ENCODE measurements at places on chromosomes 6 and 20. TPM values are rescaled to one million over a fixed set of nuclear protein-coding genes. Genes with fewer than 3 reads are reported as not detected.

The DPPA5 gene
- total RNA-seq, result not detected

The COL10A1 gene
- total RNA-seq, result not detected

The PPP1R11 gene
- total RNA-seq, result 43.0 TPM

The NKAPL gene
- total RNA-seq, result 0.29 TPM

The CLIC5 gene
- 2.5 TPM for total RNA-seq

The MUCL3 gene
- total RNA-seq, result not detected

DNA sequence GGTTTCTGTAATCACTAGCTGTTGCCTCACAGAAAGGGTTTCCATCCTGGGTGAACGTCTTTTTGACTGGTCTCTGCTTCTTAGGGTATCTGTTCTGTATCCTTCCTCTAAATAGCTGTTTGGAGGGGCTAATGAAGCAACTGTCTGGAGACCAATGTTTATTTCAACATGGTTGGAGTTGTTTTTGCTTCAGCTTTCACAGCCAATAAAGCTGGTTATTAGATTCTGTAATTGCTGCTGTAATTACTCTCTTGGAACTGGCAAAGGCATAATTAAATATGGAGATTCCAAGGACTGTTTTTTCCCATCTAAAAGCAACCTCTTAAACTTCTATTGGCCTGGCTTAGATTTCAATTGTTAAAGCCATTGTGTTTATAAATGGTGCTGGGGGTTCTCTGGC lies 31.9 kb downstream of the CHMP4B start:
- no peak for DNase-seq

DNA sequence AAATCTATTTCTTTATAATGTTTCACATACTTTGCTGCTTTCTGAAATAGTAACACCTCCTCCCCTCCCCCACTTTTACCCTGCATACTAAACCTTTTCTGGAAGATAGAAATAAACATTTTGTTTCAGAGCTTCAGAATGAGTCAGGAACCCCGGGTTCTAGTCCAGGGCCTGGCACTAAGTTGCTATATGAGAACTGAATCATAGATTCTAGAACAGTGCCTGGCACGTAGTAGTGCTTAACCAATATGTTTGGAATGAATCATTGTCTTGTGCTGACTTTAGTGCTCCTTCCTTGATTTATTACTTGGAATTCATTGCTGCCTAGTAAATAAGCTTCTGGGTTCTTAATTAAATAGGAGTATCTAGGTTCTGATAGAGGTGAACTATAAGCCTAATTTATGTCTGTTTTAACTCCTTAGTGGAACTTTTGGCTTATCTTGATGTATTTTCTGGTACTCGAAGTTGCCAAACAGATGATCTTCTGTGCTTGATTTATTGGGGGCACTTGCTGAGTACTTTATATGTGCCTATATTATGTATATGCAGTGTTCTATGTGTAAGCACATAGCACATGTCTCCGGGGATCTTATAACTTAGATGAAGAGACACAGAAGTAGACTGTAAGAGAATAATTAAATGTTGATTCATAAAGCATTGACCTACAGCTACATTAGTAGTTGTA lies 18.6 kb downstream of the TAB2 start:
- no peak for DNase-seq

DNA sequence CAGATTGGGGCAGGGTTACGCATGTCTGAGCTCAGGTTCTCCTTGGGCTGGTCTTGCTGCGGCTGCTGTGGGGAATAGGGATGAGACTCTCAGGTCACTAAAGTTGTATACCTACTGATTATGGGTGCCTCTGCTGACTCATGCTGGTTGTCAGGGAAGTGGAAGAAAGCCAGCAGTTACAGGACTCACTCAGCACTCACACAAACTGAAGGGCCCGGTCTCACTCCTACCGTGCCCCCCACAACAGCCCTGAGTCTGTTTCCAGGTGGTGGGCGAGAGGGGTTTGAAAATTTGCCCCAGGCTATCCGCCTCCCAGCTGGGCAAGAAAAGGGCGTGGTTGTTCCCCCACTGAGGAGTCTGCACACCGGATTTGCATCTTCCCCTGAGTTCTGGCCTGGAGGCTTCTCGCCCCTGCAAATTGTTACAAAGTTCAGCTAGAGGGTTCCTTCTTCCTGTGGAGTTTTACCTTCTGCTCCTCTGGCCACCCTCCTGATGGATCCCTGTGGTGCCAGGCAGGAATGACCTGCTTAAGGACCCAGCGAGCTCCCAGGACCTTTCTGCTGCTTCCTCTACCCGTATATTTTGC lies 659.2 kb downstream of the HDGFL1 start:
- DNase-seq, result no peak

- DNase-seq, result no peak
Measured at GRCh38 chr20:540391-541201, 3.0 kb downstream of the CSNK2A1 start.

- no peak for DNase-seq
Measured at GRCh38 chr20:60787276-60787675, 464.8 kb upstream of the CDH4 start.

DNA sequence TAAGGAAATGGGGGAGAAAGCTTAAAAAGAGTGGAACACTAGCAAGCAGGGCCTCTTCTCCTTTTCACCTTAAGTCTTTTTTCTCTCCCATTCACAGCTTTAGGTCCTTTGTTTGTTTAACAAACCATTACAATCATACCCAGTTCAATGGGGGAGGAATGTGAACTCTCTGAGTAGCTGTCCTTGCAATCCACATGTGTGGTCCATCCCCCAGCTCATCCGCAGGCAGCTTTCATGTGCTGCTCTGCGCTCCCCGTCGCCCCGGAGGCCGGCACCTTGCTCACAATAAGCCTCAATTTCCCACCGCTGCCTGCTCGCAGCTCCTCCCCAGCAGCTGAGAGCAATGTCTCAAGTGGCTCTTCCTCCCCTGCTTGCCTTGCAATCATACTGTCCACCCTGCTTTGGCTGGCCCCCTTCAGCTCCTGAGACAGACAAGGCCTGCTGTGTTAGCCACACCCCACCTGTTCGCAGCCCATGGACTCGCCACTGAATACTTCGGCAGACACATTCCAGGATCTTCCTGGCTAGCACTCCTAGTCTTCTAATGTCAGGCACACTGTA lies 49.1 kb downstream of the PLAGL1 start:
- DNase-seq, result no peak

- no peak for DNase-seq
Measured at GRCh38 chr6:130115036-130115435, 96.7 kb downstream of the L3MBTL3 start.

GRCh38 chr6:111718990-111719389 lies 113.3 kb upstream of the TRAF3IP2 start:
- DNase-seq, result no peak

- no peak for DNase-seq
Measured at GRCh38 chr6:136639702-136640101, 89.5 kb upstream of the MAP7 start.

- DNase-seq, result no peak
Measured at GRCh38 chr6:151111670-151112069, 128.1 kb upstream of the AKAP12 start.

DNA sequence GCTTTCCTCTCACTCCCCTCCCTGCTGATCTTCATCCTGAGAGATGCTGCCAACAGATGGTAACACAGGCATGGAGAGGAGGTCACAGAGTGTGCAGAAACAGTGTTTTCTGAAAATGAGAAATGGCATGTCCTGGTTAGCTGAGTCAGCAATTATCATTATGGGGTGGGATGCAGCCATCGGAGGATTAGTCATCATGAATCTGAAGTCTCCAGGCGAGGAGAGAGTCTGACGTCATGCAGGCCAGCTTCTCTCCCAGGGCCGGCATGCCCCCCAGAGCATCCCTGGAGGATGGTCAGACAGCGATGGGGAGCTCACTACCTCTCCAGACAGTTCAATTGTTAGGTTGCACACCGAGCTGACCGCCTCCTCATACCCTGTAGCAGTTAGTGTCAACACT lies 4.7 kb upstream of the GTSF1L start:
- no peak for DNase-seq

GRCh38 chr6:33211666-33212422 lies 3.5 kb downstream of the RING1 start:
- no peak for DNase-seq

DNA sequence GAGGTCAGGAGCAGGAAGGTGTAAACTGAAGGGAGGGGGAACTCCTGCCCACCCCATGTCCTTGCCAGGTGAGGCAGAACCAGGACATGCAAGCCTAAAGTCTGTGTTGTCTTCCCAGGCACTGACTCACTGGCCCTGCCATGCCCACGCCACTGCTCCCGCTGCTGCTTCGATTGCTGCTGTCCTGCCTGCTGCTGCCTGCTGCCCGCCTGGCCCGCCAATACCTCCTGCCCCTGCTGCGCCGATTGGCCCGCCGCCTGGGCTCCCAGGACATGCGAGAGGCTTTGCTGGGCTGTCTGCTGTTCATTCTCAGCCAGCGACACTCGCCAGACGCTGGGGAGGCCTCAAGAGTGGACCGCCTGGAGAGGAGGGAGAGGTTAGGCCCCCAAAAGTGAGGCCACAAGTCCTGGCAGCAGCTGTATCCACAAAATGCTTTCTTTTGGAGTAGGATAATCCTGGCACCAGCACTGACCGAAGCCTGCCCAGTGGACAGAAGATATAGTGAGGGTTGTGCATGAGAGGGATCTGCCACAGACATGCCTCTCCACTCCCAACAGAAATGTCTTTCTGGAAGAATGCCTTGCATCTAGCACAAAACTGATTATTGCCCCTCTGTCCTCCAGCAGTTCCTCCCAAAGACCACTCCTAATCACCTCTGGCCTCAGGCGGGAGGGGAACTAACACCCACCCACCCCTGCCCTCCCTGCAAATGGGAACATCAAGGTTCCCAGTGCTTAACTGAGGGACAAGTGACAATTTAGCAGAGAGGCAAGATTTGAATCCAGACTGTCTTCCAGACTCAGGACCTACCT lies 812 bp downstream of the MYMX start:
- no peak for DNase-seq

- no peak for DNase-seq
Measured at GRCh38 chr6:24501374-24501773, 6.6 kb downstream of the ALDH5A1 start.

DNA sequence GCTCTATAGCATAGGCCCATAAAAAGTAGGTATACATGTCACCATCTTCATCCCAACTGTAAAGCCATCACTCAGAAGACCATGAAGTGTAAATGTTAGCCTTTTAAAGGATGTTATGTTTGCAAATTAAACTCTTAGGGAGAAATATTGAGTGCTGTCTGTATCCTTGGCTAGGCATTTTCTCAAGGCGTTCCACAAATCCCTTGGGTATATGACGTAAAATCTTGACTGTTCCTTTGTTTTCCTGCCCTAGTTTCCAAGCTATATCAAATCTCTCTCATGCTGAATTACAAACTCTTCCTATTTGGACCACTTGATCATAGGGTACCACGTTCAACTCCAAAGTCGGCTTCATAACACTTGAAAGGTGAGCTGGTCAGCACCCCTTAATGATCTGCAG lies 486.2 kb downstream of the HDGFL1 start:
- DNase-seq, result no peak

DNA sequence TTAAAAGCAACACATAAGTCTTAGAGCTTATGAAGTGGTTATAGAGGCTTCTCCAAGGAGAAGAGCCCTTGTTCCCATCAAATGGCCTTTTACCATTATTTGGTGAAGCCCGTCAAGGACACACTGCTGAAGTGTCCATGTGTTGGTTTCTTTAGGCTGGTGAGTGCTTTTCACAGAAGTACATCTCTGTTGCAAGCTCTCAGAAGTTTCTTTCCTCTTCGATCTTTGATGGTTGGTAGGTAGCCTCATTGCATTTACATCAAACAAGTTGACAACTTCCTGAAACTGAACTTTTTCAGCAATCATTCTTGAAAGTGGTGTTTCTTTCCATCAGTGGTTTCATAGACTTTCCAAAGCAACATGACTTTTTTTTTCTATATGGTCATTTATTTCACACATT lies 465.6 kb downstream of the HDGFL1 start:
- DNase-seq, result no peak

- DNase-seq, result no peak
Measured at GRCh38 chr20:19433371-19434350, 221.2 kb downstream of the SLC24A3 start.

DNA sequence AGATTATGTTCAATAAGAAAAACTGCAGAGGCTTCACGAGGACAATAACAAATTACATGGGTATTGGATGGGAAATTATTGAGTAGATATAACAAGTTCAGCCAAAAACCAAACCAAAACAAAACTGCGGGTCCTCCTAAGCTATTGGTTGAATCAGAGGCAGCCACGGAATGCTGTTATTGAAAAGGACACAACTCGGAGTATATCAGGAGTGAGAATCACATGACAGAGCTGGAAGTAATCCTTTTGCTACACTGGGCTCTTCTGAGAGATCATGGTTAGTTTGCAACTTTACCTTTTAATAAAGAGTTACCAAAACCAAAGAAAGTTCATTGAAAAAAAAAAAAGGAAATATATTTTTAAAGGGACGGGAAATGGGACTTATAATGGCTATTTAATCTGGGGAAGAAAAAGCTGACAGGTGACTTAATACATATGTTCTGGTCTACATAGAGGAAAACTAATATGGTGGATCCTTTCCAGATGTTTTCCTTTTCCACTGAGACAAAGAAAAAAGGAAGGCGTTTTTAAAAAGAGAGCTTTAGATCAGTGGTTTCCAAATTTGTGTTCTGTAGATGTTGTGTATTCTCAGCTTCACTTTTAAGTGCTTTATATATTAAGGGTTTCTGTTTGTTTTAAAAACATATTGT lies 6.9 kb upstream of the CITED2 start:
- no peak for DNase-seq

DNA sequence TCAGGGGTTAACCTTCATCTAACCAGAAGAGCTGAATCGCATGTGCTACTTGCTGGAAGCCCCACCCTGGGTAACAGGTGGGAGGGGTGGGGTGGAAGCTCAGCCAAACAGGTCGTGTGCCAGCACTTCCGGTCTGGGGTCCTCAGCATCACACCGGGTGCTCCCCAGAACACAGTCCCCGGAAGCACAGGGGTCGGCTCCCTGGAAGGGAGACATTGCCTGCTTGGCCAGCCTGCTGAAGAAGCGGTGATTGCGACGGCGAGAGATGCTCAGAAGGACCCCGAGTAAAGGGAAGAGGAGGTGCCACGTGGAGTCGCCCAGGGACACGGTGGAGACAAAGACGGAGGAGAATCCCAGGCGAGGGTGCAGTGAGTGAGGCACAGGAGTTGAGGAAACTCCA lies 36.5 kb downstream of the MYT1 start:
- DNase-seq, result no peak

DNA sequence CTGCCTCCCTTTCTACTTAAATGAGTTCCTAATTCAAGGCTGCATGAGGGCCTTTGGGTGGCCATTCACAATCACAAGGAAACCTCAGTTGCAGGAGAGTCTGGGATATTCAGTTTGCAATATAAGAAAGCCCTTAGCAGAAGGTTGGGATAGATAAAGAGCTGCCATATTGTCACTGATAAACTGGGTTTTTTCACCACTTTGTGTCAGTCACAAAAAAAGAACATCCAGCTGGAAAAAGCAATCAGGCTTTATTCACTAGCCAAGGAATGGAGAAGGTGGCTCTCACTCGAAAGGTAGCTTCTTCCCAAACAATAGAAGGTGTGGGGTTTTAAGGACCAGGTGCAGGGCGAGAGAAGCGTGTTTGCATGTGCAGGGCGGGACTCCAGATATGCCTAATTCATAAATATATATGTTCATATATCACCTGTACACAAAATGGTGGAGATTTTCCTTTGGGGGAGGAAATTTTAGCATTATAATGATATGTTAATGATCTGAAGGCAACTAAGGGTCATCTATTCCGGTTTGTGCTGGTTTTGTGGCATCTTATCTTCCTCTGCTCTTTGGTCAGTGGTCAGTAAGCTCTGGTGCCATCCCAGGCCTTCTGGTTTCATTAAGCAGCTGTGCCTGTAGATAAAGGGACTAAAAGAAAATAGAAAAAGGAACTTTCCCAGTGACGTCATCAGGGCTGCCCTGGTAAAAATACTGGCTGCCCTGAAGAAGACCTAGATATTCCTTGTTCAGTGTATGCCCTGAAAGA lies 97.1 kb upstream of the IYD start:
- no peak for DNase-seq

Measured in activated B cell treated with CpG ODN at 0.5 μM for 24 hours (primary cell).